ENCODE measurements at places on chromosomes 13 and 19.

DNA sequence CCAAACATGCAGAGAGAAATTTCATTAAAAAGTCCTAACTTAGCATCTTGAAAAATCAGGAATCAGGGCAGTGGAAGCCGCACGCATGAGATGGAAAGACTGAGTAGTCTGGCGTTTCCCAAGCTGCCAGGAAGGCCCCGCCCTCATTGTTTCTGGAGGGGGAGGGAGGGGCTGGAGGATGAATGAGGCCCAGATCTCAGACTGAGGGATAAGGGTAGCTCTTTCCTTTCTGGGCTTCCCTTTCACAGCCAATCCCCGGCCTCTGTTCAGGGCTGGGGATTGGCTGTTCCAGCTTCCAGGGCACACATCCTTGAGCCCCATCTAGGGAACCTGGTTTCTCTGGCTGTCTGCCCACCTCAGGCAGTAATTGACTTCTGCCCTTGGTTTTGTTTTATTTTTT lies 7.3 kb downstream of the C19orf53 start:
- DNase-seq: no peak

DNA sequence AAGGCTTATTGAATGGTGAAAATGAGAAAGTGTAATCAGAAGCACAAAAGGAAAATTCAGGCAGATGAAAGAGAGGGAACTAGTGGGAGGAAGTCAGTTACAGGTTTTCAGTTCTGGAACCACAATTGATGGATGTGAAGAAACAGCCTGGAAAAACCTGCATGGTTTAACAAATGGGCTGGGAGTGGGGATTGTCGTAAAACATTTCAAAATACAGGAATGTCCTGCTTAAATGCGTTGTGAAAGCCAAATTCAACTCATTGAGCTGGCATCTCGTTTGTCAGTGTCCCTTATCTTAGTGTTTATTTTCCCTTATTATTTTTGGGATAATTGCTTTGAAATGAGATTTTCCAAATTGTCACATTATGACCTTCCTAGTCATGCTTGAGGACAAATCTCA lies 106.5 kb upstream of the RFC3 start:
- DNase-seq: no peak

GRCh38 chr19:47447470-47448359 lies 24.0 kb downstream of the SLC8A2 start:
- peak; percentile 47 for DNase-seq

DNA sequence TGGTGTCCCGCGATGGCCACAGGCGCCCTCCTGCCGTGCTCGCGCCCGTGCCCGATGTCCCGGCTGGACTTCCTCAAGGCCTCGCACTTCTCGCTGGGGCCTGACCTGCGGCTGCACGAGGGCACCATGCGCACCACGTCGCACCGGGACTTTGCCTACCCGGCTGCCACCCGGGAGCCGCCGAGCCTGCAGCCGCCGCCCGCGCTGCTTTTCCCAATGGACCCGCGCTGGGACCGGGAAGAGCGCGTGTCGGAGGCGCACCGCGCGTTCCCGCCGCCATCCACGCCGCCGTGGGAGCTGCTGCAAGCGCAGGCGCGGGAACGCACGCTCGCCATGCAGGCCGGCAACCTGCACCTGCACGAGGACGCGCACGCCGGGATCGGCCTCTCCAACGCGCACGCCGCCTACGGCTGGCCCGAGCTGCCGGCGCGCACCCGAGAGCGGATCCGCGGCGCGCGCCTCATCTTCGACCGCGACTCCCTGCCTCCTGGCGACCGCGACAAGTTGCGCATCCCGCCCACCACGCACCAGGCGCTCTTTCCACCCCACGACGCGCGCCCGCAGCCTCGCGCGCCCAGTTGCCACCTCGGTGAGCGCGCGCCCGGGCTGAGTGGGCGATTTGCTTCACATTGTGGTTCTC lies 12.1 kb upstream of the PEX11G start:
- peak; percentile 62 for DNase-seq

DNA sequence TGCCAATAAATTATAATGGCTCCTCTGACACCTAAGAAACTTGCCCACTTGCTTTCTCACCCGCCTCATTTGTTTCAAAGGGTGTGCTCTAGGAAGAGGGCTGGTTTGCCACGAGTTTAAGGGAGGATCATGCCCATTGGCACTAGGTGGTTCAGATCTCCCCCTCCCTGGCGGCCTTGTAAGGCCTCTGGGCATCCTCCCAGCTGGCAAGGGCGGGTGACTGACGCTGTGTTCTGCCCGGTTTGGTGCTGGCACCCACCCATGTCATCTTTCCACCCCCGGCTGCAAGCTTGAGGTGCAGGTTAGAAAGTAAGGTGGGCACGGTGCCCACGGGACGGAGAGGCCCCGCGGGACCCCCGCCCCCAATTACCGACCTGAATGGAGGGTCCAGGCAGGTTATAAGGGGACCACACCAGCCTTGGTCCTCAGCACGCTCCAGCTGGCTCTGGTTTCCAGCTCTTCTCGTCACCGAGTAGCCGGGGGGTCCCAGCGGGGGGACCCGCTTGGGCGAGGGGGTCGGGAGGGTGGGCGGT lies 90.4 kb downstream of the PTPRS start:
- no peak for DNase-seq

GRCh38 chr13:38952827-38953226 lies 37.8 kb downstream of the STOML3 start:
- no peak for DNase-seq

DNA sequence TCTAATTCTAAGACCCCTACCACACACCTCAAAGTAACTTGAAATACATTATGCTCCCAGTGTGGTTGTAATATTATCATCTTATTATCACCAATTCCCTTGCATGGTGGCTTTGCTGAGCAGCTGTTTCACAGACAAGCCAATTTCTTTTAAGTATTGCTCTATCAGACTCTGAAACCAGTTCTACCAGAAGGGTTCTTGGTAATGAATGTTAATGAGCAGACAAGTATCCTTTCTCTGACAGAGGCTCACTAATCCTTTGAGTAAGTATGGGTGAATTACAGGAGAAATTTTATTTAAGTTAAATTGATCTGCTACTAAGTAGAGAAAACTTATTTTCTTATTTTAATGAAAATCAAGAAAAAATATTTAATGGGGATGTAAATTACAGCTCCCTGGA lies 326.0 kb downstream of the GPC6 start:
- DNase-seq: no peak

- no peak for DNase-seq
These were observed at the start of gene ASPDH for GRCh38 chr19:50513746-50514345. Gene ASPDH, minus strand, starts transcription at chr19:50513913. Its CDS starts 90 bp downstream, at chr19:50513823.

GRCh38 chr19:778910-779653 lies 18.2 kb upstream of the PTBP1 start:
- peak; percentile 22 for DNase-seq

DNA sequence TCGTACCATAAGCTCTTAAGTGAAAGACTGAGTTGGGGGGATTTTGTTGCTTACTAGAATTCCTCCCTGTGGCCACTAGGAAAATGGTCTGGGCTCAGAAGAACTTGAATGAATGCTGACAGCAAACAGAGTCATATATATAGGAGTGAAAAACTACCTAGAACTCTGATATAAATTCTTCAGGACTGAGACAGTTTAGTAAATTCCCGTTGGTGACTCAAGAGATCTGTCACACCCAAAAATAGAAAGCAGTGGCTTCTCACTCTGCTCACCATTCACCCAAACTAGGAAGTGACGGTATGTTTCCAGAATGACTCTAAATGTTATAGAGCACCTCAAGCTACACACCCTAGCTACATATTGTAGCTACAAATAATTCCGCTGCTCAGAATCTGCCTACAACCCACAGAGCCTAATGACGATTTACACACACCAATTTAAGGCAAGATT lies 116.2 kb downstream of the TBC1D4 start:
- peak; percentile 51 for DNase-seq

- DNase-seq: peak; percentile 32
These were observed 56.7 kb downstream of the STARD13 start for GRCh38 chr13:33228648-33229445.

GRCh38 chr13:42574011-42574410 lies at the start of gene TNFSF11:
Gene TNFSF11, plus strand, starts transcription at chr13:42574152. Its CDS starts 152 bp downstream, at chr13:42574304.
- DNase-seq: no peak

DNA sequence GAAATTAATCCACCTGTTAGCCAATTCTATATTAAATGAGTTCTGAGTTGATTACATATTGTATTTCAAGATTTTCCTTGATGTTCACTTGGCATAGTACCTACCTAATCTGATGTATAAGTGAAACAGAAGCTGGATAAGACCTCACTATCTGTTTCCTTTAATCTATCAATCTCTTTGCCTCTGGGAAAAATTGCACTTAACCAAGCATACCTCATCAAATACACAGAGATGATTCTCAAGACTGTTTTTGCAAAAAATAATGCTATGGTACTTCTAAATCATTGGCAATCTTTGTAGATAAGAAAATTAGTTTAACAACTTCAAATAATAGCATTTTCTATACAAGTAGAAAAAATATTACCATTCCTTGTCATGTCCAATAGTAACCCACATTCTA lies 55.2 kb downstream of the SERPINE3 start:
- DNase-seq: no peak

GRCh38 chr13:30415430-30416030 lies 6.8 kb upstream of the UBE2L5 start:
- no peak for DNase-seq

DNA sequence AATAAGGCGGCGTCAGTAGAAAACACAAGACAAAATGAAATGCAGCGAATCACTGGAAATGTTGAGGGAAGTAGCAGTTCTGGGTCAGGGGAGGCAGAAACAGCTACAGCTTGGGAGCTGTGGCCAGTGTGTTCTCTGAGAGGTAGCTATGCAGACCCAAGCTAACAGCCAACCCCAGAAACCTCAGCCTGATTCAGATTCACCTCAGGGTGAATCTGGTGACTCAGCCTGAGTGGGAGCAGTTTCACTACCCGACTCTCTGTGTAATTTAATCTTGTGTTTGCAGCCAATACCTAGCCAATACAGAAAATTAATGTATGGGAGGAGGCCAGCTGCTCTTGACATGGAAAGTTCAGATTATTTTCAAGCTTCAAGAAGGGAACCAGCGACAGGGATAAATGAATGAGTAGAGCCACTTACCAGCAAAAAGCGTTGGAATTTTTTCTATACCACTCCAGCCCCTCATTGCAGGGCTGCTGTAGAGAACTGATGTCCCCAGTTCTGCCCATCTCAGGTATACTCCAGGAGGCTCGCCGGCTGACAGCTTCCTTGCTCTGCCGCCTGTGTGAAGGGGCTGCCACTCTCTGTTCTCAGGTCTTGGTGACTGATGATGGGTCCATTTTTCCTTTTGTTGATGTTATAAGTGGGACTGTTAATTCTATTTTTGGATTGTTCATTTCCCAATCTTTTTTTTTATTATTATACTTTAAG lies 8.9 kb downstream of the IGFL3 start:
- peak; percentile 43 for DNase-seq

DNA sequence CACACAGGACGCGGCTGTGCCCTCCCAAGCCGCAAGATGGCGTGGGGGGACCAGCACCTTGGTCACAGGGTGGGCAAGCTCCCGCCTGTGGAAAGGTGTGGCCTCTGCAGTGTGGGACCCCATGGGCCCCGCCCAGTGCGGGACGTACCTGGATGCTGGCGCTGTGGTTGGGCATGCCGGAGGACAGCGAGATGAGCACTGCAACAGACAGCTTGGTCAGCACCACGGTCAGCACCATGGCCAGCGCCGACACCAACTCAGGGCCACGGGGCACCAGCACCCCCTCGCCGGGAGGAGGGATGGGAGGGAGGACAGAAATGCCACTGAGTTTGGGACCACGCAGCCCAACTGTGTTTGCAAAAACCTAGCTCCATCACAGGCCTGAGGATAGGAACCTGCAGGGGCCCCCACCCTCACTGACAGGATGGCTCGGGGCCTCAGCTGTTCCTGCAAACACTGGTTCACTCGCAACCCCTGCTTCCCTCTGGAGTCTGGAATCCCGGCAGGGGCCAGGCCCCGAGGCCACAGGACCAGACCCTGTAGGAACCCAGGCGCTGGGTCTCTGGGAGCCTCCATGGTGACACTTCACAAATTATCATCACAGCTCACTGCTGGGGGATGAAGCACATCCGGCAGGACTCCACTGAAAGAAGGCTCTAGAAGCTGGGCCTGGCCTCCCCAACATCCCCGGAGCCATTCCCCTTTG lies 27.1 kb downstream of the IZUMO4 start:
- peak; percentile 3 for DNase-seq

GRCh38 chr19:39843919-39844793 lies 2.0 kb downstream of the FBL start:
- peak; percentile 68 for DNase-seq

- DNase-seq: peak; percentile 49
These were observed 4.4 kb upstream of the ZNF681 start for GRCh38 chr19:23762884-23763711.

- peak; percentile 85 for DNase-seq
These were observed at the start of gene FPR1 for GRCh38 chr19:51751655-51752054. Gene FPR1, minus strand, starts transcription at chr19:51751878. Its CDS starts 4,884 bp downstream, at chr19:51746994.

DNA sequence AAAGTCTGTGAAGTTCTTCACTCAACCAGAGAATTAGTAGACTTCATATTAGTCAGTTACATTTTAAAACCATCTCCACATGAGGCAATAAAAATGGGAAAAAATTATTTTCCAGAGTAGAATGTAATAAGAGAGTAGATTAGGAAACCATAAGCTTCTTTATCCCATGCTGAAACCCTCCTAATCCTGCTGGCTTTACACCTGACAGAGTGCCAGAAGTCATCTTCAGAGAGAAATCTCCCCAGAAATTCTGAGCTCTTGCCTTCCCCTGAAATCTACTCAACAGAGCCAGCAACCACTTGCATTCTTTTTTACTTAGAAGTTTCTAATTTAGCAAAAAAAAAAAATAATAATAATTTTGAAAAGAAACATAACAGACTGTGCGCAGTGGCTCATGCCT lies 279.9 kb downstream of the NHLRC3 start:
- no peak for DNase-seq

GRCh38 chr19:6056801-6057650 lies 53.3 kb downstream of the RFX2 start:
- DNase-seq: peak; percentile 97

DNA sequence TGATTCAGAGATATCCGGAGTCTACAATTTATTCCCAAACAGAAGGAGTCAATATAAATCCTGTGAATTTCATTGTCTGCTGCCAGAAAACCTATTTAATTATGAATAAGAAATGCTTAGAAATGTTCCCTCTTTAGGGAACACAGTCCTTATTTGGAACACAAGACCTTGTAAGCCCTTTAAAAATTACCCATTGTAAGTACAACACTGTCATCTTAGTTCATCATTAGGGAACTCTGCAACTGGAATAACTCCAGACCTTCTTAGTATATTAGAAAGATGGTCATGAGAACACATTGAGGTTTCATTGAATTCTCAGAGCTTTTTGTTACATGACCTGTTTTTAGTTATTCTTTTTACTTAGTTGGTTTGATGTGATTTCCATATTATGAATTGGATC lies 548.5 kb upstream of the KLF12 start:
- DNase-seq: no peak

DNA sequence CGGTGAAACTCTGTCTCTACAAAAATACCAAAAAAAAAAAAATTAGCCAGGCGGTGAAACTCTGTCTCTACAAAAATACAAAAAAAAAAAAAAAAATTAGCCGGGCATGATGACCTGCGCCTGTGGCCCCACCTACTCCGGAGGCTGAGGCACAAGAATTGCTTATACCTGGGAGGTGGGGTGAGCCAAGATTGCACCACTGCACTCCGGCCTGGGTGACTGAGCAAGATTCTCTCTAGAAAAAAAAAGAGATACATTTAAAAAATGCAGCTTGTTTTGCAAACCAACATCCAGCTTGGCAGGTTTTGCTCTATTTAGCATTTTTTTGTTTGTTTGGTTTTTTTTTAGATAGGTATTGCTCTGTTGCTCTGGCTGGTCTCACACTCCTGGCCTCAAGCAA lies 6.7 kb upstream of the PGPEP1 start:
- no peak for DNase-seq

GRCh38 chr13:20394506-20394905 lies 131.2 kb downstream of the CRYL1 start:
- no peak for DNase-seq

Measured in inflammatory macrophage (primary cell).